ENCODE measurements at places on chromosomes 11 and 22.
A peak's percentile ranks its signal among the peaks of the same experiment; 100 is the strongest.

- no peak for DNase-seq
Observed at GRCh38 chr11:32562839-32563599, 20.6 kb upstream of the EIF3M start.

- DNase-seq = no peak
Observed at GRCh38 chr22:44192098-44192815, 11.5 kb downstream of the PARVG start.

GRCh38 chr11:27211370-27212127 is 151.5 kb downstream of the CCDC34 start:
- DNase-seq = no peak

DNA sequence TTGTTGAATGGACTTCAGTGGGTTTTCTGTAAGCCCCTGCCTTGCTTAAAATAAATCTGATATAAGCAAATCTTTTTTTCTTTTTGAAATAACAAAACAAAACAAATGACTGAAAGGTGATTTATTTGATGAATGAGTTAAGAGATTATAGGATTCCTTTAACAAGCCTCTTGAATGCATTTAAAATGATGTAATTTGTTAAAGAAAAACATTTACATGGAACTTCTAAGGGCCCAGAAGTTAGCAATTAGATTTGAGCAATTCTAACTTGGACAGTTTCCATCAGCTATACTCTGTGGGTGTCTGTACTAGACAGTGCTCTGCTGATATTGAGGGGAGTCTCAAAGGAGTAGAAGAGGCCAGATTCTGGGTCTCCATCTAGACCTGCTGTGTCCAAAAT is 143.5 kb upstream of the RAG2 start:
- no peak for DNase-seq

DNA sequence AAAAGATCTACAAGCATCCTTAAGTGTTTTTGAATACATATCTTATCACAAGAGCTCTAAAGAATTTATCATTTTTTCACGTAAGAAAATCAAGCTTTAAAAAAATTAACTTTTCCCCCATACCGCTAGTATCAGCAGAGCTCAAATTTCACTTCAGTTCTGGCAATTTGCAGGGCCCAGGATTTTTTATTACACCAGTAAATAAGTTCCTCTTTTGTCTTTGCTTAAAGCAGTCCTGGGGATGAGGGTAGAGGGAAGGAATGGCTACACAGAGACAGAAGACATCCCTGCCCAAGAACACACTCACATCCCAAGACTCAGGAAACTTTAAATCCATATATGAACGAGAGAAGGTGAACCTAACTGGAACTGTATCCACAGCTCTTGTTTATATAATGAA is 22.6 kb upstream of the SORL1 start:
- DNase-seq = no peak

- DNase-seq = no peak
Observed at GRCh38 chr11:131253142-131253655, 117.2 kb upstream of the NTM start.

DNA sequence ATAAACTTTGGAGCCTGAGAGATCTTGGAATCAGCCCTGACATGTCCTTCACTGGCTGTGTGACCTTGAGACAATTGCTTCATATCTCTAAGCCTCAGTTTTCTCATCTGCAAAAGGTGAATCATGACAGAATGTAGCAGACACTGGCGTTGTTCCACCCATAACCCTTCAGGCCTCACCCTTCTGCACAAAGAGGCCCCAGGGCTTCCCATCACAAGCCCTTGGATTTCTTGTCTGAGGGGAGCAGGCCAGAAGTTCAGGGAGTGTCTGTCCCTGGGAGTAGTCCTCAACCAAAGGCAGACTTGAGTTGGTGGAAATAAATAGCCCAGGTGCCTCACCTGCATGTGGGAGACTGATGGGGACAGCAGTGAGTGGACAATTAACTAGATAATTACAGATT is 16.6 kb downstream of the FGF3 start:
- no peak for DNase-seq

DNA sequence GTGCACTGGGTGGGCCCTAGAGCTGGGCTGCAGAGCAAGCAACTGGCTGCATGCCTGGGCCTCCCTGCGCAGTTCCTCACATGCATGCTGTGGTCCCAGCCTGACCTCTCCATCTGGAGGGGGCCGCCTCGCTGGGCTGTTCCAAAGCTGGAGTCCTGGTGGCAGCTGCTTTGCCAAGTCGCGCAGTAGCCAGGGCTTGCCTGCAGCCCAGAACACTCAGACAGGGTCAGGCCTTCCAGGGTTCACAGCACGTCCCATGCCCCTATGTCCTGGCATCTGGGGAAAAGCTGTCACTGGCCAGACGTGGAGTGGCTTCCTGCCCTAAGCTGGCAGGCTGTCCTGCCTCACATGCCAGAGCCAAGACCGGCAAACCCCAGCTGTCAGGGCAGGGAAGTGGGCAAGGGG is 16.5 kb upstream of the CDC42EP2 start:
- no peak for DNase-seq

DNA sequence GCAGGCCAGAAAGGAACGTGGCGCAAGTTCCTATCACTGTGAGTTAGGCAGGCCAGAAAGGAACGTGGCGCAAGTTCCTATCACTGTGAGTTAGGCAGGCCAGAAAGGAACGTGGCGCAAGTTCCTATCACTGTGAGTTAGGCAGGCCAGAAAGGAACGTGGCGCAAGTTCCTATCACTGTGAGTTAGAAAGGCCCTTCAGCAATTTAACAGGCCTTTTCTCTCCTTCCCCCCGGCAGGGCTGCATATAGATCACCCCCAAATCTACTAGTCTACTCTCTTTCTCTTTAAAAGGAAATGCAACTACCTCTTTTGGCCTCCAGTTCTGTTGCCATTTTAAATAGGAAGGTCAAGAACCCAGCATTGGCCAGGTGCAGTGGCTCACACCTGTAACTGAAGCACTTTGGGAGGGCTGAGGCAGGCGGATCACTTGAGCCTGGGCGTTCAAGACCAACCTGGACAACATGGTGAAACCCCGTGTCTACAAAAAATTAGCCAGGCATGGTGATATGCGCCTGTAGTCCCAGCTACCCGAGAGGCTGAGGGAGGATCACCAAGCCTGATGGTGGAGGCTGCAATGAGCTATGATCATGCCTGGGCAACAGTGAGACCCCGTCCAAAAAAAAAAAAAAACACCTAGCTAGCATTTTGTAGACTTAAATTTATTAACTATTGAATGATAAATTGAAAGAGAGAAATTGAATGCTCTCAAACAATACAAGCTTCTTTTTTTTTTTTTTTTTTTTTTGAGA is 14.9 kb downstream of the FAM118B start:
- no peak for DNase-seq

GRCh38 chr11:134711588-134711987 is 299.5 kb upstream of the B3GAT1 start:
- DNase-seq = no peak

GRCh38 chr11:66020618-66021357 is 5.5 kb downstream of the CATSPER1 start:
- DNase-seq = peak; percentile 20

GRCh38 chr11:66981976-66982578 is 7.0 kb downstream of the C11orf86 start:
- DNase-seq = no peak

GRCh38 chr11:119585043-119585781 is 143.8 kb downstream of the NECTIN1 start:
- no peak for DNase-seq

DNA sequence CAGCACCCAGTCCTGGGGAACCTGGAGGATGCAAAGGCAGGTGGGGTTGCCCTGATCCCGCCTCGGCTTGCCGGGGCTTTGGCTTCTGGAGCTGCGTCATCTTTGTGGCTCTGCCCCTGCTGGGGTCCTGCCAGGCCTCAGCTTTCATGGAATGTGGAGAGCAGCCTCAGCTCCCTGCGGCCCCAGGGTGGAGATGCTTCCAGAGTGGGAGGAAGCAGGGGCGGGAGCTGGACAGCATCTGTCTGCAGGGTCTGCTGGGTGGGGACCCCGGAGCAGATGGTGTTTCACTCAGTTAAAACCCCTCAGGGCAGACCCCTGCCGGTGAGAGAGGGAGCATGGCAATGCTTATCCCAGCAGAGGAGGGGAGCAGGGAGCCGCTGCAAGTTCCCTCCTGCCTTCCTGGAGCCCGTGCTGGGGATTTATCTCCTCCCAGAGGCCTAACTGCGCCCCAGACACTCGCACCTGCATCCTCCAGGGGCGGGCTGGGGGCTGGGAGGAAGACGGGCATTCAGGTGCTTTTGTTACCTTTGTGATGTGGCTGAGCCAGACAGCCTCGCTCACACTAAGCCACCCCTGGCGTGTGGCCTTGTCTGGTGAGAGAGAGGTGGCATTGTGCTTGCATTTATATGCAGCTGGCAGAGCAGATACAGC is 15.7 kb downstream of the GRIK4 start:
- no peak for DNase-seq

DNA sequence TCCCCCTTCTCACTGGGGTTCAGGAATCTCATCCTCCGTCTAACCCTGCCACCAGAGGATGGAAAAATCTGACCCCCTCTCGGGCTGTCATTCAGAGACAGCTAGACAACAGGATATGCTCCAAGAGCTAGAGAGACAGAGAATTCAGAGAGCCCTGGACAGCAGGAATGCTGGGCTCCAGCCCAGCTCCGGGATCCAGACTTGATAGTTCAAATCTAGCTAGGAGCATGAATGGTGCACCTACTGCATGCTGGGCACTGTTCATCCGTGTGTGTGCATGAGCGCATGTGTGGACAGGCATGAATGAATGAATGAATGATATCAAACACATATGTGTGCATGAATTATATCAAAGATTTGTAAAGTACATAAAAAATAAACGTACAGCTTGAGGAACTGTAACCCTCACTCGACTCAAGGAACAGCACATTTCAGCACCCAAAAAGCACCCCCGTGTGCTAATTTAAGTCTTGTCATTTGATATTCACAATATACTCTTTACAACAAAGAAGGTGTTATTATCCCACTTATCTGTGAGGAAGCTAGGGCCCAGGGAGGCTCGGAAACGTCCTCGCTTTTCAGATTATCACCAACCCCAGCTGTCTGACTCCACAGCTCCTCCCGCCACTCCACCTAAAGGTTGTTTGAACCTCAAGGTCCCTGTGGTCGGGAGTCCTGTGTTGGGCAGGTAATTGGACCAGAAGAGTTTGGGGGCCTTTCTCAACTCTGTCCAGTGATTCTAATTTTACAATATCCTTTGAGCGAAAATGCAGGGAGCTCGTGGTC is 640 bp upstream of the VSIG10L2 start:
- DNase-seq = no peak

GRCh38 chr11:101727451-101727850 is 143.6 kb upstream of the TRPC6 start:
- no peak for DNase-seq

DNA sequence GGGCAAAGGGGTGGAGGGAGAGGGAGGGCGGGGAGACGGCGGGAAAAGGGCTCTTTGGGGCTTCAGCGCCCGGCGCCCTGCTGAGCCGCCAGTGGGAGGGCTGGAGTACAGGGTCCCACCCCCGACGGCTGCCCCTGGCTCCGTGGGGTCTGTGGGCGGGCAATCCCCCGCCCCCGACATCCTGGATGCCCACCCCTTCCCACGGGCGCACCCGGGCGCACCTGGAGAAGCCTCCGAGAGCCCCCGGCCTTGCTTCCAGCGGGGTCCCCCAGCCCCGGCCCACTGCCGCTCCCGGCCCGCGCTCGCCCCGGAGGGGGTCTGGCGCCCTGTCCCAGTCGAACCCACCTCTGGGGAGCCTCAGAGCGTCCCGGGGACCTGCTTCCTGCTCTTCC is 394 bp downstream of the CHRM4 start:
- no peak for DNase-seq

- DNase-seq = peak; percentile 29
Observed at GRCh38 chr11:22787551-22788162, 41.9 kb downstream of the SVIP start.

DNA sequence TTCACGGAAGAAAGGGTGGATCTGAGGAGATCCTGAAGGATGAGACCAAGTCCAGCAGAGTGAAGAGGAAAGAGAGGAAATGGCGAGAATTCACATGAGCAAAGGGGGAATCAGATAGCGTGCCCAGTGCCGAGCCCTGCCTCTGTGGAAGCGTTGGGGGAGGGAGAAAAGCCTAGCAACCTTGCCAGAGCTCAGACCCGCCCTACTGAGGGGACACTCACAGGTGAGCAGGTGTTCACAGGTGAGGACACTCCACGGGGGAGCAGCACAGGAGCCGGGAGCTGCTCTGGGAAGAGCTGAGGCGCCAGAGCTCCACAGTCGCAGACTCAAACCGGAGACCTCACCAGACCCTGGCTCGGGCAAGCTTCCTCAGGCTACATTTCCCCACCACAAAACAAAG is 56.2 kb downstream of the MICAL3 start:
- no peak for DNase-seq

DNA sequence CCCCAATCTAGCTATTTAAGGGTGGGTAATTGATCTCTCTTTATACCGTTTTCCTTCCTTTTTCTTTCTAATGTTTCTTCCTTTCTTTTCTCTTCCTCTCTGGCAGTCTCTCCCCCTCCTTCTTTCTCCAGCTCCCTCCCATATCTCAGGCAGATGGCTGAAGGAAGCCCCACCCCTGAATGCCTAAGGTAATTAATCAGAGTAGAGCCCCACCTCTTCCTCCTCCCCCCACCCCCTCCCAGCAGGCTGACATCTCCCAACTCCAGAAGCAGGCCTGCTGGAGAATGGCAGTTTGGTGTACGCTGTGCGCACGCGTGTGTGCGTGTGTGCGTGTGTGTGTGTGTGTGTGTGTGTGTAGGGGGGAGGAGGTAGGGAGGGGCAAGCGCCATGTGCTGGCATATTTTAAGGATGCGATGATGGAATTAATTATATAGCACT is 122.6 kb downstream of the APOL5 start:
- DNase-seq = no peak

GRCh38 chr22:20569059-20570058 is 61.9 kb downstream of the MED15 start:
- DNase-seq = peak; percentile 85

DNA sequence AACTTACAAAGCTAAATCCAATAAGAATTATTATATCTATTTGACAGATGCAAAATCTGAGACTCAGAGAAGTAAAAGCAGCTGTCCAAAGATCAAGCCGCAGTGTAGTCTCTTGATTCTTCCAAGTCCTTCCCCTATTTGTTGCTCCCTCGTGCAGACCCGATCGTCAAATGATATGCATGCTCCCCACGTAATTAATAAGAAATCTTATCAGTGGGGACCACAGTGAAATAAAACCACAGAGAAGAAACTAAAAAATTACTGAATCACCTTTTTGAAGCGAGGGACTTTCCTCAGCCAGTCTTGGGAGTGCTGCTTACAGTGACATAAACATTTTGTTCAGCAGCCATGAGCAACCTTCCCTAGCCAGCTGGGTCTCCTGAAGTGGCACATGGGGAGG is 64.6 kb downstream of the SERGEF start:
- DNase-seq = no peak

GRCh38 chr22:22558972-22559603 is at the start of gene PRAME:
TSS of gene PRAME (minus strand) at chr22:22559265. CDS start at chr22:22556832, 2,433 bp downstream.
- peak; percentile 53 for DNase-seq

DNA sequence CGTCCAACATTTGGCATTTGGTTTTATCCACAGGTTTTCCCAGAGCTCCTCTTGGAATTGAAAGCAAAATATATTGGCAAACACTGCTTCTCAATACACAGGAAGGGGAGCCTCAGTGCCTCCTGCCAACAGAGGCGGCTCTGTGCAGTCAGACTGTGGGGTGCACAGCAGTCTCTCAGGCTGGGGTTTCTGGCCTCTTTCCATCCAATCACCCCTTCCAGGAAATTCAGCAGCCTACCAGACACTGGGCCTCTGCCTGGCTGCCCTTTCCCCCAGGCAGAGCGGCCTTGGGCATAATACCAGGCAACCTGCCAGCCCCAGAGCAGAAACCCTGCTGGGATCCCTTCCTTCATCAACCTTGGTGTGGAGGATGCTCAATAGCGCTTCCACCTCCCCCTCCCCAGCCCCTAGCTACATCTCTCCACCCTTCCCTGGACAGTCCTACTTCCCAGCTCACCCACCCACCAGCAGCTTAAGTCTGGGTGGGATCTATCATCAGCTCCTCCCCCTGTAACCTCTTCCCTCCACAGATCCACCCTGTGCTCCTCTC is 17.8 kb upstream of the RAPSN start:
- no peak for DNase-seq
